Thyroid gland (tissue), 4 donors: ENCODE measurements at places on chromosomes 3 and 15. TPM values are rescaled to one million over a fixed set of nuclear protein-coding genes. Genes with fewer than 3 reads are reported as not detected.

The KLHL40 gene
- total RNA-seq = not detected

The HERC2 gene
- 61.8 TPM for total RNA-seq

The KPNA4 gene
- total RNA-seq = 31.0 TPM

The NR2F2 gene
- 30.2 TPM for total RNA-seq

The SLC12A1 gene
- total RNA-seq = not detected

The CGNL1 gene
- total RNA-seq = 74.4 TPM

The PRR20G gene
- total RNA-seq = not detected

The C3orf52 gene
- total RNA-seq = 62.9 TPM

The ADPRH gene
- total RNA-seq = 14.1 TPM

The GRM2 gene
- not detected for total RNA-seq

The RNU5B-1 gene
- total RNA-seq = not detected

The GP9 gene
- total RNA-seq = not detected

The A4GNT gene
- not detected for total RNA-seq

The ACTRT3 gene
- total RNA-seq = 2.8 TPM

The CP gene
- total RNA-seq = 5.0 TPM

The SCN11A gene
- total RNA-seq = 0.15 TPM

The SRGAP3 gene
- total RNA-seq = 15.7 TPM

The LHFPL4 gene
- total RNA-seq = not detected
